Activated B cell treated with CpG ODN at 0.5 μM for 24 hours (primary cell): ENCODE measurements at places on chromosomes 6 and 20. TPM values are rescaled to one million over a fixed set of nuclear protein-coding genes. Genes with fewer than 3 reads are reported as not detected.

FAM217A gene
- not detected in 2 replicates for total RNA-seq

GABRR1 gene
- total RNA-seq: not detected in 2 replicates

CD93 gene
- total RNA-seq: not detected in 2 replicates

SNAP25 gene
- total RNA-seq: not detected in 2 replicates

SLC13A3 gene
- total RNA-seq: 0.47 TPM in 1 of 2 replicates, not detected in the other

CDSN gene
- total RNA-seq: not detected in 2 replicates

BMP7 gene
- total RNA-seq: not detected in 2 replicates

NNAT gene
- 0.40 TPM in 1 of 2 replicates, not detected in the other for total RNA-seq

PRKN gene
- 2.3 and 3.5 TPM in 2 replicates for total RNA-seq

CNR1 gene
- total RNA-seq: 2.7 and 4.4 TPM in 2 replicates

GCNT2 gene
- total RNA-seq: 23.2 and 25.9 TPM in 2 replicates

DNA sequence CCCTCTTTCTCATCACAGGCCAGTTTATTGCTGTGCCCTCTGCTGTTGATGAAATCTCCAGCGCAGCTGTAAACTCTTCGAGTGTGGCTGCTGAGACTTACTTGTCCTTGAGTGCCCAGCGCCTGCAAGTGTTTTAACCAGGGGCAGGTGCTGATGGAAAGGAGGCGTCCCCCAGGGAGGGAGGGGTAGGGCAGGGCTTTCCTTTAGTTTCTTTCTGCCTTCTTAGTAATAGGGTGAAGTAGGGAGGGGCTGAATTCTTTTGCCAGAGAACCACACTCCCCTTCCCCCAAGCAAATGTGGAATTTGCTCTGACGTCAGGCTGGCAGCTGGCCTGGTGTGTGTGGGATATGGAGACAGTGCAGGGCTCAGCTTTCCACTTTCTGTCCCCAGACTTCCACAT is 61.2 kb downstream of the IGF2R start:
- H3K4me1 ChIP-seq: peaks cover 24% of the 10 kb centered on the region
- no peaks in the 10 kb centered on the region for H3K27me3 ChIP-seq
- H3K27ac ChIP-seq: no peak overlapping the region
- H3K4me3 ChIP-seq: no peak overlapping the region
- H3K36me3 ChIP-seq: peaks cover 92% of the 10 kb centered on the region

DNA sequence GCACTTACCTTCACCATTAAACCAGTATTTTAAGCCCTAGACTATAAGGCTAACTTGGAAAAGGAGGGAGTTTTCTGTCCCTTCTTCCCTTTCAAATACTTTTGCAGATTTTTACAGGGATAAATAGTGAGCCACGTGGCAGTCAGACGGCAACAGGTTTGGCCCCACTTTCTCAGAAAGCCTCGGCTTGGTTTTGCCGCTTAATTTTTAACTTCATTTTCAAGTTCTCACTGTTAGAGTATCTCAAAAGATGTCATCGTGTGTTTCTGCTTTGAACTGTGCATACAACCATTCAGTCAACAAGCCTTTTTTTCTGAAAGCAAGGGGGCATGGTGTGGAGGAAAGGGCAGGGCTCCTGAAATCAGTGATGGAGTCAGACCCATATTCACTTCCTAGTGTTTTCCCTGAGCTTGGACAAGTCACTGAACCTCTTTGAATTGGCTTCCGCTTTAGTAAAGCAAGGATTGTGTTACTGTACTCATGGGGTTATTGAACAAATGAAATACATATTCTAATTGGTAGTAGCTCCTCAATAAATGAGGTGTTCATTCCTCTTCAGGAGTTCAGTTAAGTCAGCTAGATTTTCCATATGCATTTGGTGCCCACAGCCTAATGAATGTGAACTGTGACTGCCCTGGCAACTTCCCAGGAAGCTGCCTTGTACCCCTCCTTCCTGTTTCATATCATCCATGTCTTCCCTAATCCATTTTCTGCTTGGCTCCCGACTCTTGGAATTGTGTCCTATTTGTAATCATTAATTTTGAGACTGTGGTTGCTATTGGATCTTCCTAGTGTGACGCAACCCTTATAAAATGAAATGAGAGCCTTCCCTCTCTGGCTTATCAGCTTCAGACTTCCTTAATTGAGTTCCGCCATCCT is at the start of gene SLC17A2:
SLC17A2 (minus strand) TSS at position 160 of the 879 bp plus-strand sequence. CDS start 4,895 bp downstream, outside the sequence.
- H3K4me3 ChIP-seq: no peak within 1 kb of the TSS
- peaks cover 4% of the 10 kb centered on the region for H3K27me3 ChIP-seq
- no peaks in the 10 kb centered on the region for H3K36me3 ChIP-seq
- no peaks in the 10 kb centered on the region for H3K4me1 ChIP-seq
- no peak for DNase-seq

DNA sequence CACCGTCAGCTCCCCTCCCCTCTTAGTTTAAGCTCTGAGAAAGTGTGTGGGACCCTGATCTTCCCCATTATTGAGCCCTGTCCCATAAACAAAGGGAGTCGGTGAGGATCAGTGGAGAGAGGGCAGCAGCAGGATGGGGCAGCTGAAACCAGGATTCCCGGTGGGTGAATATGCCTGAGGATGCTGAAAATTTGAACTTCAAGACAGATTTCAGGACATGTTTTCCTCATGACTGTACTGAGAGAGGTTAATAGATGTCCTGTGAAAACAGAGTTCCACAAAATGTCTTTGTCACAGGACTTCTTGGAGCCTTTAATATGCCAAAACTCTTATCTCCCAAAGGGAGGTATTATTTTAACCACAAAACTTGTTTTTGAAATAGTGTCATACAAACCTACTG is 53.5 kb upstream of the SLC22A16 start:
- H3K4me3 ChIP-seq: no peak overlapping the region
- H3K27me3 ChIP-seq: peaks cover 3% of the 10 kb centered on the region
- no peak for DNase-seq
- no peaks in the 10 kb centered on the region for H3K4me1 ChIP-seq
- H3K27ac ChIP-seq: no peak overlapping the region

- H3K4me1 ChIP-seq: peaks cover 2% of the 10 kb centered on the region
- no peak for DNase-seq
- no peaks in the 10 kb centered on the region for H3K27me3 ChIP-seq
- no peak overlapping the region for H3K4me3 ChIP-seq
Measured at GRCh38 chr6:72758901-72759300, 137.0 kb downstream of the KCNQ5 start.

GRCh38 chr6:149438855-149439254 is 38.8 kb downstream of the SUMO4 start:
- no peaks in the 10 kb centered on the region for H3K27me3 ChIP-seq
- H3K4me3 ChIP-seq: peak overlapping the region; percentile 16
- no peak for DNase-seq
- no peaks in the 10 kb centered on the region for H3K36me3 ChIP-seq

DNA sequence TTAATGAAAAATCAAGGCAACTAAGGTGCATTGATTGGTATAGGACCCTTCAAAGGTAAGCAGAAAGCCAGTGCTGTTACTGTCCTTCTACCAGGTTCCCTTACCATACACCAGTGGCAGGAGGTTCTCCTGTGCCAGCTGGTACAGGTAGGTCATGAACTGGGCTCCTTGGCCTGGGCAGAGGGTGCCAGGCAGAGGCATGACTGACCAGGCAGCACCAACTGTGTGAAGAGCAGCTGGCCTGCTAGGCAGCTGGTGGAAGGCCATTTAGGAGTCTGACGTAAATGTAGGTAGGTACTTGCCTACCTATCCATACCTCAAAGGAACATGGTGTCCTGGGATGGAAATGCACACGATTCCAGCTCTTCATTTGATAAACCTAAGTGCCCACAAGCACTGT is 23.3 kb downstream of the PCNA start:
- no peaks in the 10 kb centered on the region for H3K27me3 ChIP-seq
- no peak overlapping the region for H3K4me3 ChIP-seq
- H3K4me1 ChIP-seq: peaks cover 18% of the 10 kb centered on the region
- H3K36me3 ChIP-seq: peaks cover 54% of the 10 kb centered on the region
- H3K27ac ChIP-seq: no peak overlapping the region

DNA sequence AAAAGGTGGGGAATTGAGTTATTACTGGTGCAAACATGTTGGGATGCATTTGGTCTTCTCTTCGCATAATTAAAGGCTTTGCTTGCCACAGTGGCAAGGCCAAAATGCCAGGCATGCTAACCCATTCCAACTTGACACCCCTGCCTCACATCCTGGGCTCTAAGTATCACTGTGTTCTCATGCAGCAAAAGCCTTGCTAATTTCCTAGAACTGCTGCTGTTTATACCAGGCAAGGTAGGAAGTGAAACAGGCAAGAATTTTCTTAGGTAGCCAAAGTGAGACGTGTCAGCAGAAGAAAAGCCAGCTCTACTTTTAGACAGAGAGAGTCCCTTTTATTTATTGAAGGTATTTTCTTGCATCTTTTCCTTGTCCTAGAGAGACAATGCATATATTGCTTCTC is 41.2 kb downstream of the LYRM2 start:
- no peaks in the 10 kb centered on the region for H3K36me3 ChIP-seq
- peaks cover 30% of the 10 kb centered on the region for H3K4me1 ChIP-seq

- H3K36me3 ChIP-seq: peaks cover 82% of the 10 kb centered on the region
- no peak for DNase-seq
- H3K27ac ChIP-seq: no peak overlapping the region
- peaks cover 2% of the 10 kb centered on the region for H3K4me1 ChIP-seq
- no peak overlapping the region for H3K4me3 ChIP-seq
Measured at GRCh38 chr20:35135867-35136586, 11.1 kb downstream of the EDEM2 start.

DNA sequence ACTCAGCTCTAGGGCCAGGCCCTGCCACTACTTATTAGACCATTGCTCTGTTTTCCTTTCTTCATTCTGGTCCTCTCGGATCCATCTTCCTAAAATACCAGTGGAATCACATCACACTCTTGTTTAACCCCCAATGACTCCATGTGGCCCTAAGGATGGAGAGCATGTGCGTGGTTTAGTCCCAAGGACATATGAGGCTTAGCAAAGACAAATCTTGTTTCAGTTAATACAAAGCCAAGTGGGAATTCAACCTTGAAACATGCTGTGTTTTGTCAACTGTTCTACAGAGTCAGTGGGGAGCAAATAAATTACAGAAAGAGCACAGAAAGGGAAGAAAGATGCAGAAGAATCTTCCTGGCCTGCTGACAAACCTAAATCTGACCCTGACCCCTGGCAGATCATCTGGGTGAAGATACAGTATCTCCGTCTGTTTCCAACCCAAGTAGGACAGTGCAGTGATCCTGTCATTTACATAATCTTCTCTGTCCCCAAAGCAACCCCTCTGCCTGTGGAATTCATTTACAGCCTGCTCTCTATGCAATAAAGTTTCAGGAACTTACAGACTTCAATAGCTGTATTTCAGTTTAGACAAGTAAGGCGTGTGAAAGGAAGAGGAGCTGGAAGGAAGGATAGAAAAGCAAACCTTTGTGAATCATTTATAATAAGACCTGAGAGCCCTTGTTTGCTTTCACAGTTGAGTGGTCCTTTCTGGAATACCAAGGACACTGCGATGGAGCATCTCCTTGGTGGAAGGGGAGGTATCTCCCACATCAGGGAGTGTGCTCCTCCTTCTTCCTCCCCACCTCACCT is 144.0 kb downstream of the THBS2 start:
- H3K4me1 ChIP-seq: no peaks in the 10 kb centered on the region
- no peaks in the 10 kb centered on the region for H3K36me3 ChIP-seq
- no peak for DNase-seq
- H3K4me3 ChIP-seq: no peak overlapping the region
- H3K27me3 ChIP-seq: no peaks in the 10 kb centered on the region

DNA sequence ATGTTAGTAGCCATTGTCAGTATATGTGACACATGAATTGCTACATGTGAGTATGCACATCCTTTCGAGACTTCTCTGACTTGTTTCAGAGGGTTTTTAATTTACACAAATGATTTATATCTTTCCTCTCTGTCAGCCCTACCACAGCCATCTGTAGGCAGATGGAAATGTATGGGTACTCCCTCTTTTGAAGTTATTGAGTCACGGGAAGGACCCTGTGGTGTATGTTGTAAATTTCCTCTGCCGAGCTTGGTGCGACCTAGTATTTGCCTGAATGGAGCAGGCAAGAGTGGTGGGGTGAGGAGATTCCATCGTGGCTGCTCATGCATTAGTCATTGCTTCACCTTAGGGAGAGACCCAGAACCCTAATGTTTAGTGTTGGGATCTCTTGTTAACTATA is 171.9 kb downstream of the JARID2 start:
- no peak for DNase-seq
- no peak overlapping the region for H3K27ac ChIP-seq
- H3K4me1 ChIP-seq: peaks cover 35% of the 10 kb centered on the region
- no peaks in the 10 kb centered on the region for H3K27me3 ChIP-seq

GRCh38 chr6:82612475-82613039 is 248.9 kb downstream of the TPBG start:
- no peaks in the 10 kb centered on the region for H3K27me3 ChIP-seq
- H3K4me1 ChIP-seq: no peaks in the 10 kb centered on the region
- H3K36me3 ChIP-seq: no peaks in the 10 kb centered on the region

DNA sequence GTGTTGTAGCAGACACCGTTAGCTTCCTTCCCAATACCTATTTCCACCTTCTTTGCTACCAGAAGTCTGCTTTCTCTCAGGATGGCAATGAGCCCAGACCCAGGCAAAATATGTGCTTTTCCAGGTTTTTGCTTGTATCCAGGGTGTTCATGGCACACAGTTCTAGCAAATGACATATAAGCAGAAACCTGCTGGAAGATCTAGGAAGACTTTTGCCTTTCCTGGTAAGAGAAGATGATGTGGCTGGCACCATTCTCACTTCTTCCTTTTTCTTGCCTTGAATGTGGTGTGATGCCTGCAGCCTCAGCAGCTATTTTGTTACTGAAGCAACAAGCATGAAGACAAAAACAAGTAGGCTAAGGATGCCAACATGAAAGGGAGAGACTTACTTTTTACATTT is 19.2 kb upstream of the TBC1D22B start:
- H3K4me3 ChIP-seq: no peak overlapping the region
- no peaks in the 10 kb centered on the region for H3K27me3 ChIP-seq
- no peaks in the 10 kb centered on the region for H3K36me3 ChIP-seq
- H3K4me1 ChIP-seq: peaks cover 11% of the 10 kb centered on the region

DNA sequence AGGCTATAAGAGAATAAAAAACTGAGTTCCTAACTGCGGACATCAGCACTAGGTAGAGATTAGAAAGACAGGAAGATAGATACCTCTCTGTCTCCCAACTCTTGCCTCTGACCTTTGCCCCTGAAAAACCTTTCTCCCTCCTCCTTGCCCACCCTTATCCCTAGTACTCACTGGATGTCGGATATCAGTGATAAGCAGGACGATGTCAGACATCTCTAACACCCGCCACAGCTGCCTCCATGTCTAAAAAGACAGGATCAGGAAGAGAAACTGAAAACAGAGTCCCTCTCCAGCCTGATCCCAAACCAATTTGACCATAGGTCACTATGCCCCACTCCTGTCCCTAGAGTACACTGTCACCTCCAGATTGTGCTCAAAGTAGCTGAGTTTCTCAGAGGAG is 1.9 kb downstream of the GNL1 start:
- no peaks in the 10 kb centered on the region for H3K27me3 ChIP-seq
- H3K4me1 ChIP-seq: peaks cover 34% of the 10 kb centered on the region
- DNase-seq: no peak
- peaks cover 75% of the 10 kb centered on the region for H3K36me3 ChIP-seq
- no peak overlapping the region for H3K27ac ChIP-seq

DNA sequence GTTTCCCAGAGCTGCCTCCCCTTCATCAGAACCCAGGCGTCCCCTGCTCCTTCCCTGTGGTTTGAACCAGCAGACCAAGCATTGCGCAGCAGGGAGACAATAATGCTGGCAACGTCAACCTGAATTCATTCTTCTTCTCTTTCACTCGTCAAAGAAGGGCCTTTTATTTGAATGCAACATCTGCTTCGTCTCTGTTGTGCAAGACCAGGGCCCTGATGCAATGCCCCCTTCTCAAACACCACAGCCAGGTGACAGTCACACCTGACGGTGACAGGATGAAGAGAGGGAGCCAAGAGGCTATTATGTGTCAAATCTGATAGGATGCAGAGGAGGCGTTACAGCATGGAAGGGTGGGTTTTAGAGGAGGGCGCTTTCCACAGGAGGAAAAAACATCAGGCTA is 8.0 kb downstream of the INSM1 start:
- H3K4me3 ChIP-seq: no peak overlapping the region
- no peak overlapping the region for H3K27ac ChIP-seq
- no peaks in the 10 kb centered on the region for H3K4me1 ChIP-seq

- no peaks in the 10 kb centered on the region for H3K27me3 ChIP-seq
- H3K4me3 ChIP-seq: no peak overlapping the region
- DNase-seq: no peak
- H3K4me1 ChIP-seq: peaks cover 4% of the 10 kb centered on the region
- no peaks in the 10 kb centered on the region for H3K36me3 ChIP-seq
Measured at GRCh38 chr20:32780749-32781655, 18.8 kb downstream of the DNMT3B start.
